ENCODE measurements at places on chromosomes 11 and 22. TPM values are rescaled to one million over a fixed set of nuclear protein-coding genes. Genes with fewer than 3 reads are reported as not detected.

RHOD gene
- 20.9 TPM for total RNA-seq

GRCh38 chr22:24185501-24186351 is 4.4 kb downstream of the SUSD2 start:
- DNase-seq: no peak

DNA sequence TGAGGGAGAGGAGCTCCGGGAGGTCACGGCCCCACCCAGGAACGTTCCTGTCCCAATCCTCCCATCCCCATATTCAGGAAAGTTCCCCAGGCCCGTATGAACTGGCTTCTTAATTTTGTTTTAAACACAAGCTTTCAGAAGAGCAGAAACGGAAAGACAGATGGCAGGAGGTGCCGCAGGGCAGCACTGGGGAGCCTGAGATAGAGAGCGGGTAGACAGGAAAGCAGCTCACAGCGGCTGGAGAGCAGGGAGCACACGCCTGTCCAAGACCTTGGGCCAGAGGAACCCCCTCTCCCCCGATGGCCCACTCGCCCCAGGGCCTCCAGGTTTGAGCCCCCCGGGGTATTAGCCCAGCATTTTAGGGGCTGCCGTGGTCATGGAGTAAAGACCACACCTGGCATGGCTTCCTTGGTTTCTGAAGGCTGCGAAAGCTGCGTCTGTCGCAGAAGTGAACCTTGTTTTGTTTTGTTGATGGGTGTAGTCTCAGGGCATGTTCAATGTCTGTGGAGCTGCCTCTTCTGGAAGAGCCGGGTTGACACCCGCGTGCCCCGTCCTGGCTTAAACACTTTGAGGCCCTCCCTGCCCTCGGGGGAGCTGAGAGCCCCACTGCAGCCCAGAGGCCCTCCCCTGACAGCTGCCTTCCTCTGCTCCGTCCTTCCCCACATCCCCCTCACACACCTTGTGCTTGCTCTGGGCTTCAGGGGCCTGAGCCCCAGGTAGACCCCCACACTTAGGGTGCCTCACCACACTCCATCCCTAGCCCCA is 17.9 kb upstream of the KCNQ1OT1 start:
- DNase-seq: no peak

DNA sequence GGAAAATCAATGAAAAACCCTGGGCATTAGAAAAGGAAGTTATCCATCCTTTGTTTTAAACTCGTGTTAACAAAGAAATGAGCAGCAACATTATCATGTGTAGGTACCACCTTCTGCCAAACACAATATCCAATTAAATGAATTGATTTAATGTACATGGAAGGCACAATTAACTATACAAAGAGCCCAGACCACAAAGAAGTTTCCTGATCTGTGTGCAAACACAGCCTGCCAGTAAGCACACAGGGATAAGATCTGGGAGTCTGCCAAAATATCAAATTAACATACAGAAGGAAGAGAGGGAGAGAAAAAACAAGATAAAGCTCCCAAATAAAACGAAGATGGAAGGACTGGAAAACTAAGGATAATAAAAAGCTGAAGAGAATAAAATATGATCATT is 54.1 kb upstream of the SLC25A1 start:
- no peak for DNase-seq

- DNase-seq: no peak
These were observed 1.6 kb upstream of the PLAAT4 start for GRCh38 chr11:63534895-63535461.

OMP gene
- 1.8 TPM for total RNA-seq

KCNJ1 gene
- 175 TPM for total RNA-seq

HIPK3 gene
- total RNA-seq: 162 TPM

DNA sequence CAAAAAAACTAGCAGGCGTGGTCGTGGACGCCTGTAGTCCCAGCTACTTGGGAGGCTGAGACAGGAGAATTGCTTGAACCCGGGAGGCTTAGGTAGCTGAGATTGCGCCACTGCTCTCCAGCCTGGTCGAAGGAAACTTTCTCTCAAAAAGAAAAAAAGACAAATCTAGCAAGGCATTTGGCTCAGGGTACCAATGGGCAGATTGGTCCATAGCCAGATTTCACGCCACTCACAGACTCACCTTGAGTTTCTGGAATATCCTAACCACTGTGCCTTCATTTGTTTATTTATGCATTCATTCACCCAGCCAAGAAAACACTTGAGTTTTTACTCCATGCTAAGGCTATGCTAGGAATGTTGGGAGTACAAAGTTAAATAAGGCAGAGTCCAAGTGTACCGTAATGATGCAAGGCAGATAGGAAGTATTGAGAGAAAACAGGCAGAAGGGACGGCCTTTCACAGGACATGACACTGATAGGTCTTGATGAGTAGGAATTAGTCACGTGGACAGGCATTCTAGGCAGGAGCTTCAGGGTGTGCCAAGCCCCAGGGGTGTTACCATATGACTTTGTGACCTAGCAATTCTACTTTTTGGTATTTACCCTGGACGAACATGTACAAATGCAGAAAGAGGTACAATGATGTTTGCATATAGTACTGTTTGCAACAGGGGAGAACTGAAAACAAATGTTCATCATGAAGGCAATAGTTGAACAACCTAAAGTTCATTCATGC is 3.0 kb upstream of the PACSIN3 start:
- DNase-seq: peak; percentile 74

GRCh38 chr11:12800032-12800671 is 125.9 kb downstream of the TEAD1 start:
- peak; percentile 84 for DNase-seq

DNA sequence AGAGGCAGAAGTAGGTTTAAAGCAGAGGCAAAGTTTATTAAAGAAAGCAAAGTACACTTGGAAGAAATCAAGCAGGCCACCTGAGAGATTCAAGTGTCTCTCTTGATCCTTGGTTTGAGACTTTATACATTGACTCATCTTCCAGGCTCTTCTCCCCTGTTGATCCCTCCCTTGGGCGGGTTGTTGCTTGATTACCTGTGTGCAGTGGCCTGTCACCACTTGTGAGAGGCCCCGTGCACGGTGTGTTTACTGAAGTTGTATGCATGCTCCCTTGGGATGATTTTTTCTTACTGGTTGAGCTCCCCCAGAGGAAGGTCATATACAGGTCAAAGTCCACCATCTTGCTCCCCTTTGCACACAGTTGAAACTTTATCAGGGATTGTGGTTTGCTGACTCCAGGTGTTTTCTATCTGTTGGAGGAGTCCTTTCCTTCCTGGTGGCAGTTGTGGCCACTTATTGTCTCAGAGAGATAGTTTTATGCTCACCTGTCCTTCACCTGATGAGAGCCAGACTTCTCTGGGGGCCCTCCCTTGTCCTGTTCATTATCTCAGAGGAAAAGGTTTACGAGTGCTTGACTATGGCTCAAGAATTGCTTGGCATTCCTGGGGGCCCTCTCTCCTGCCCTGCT is 16.3 kb upstream of the RBMXL2 start:
- DNase-seq: no peak

GRCh38 chr11:11263238-11264005 is 89.6 kb downstream of the CSNK2A3 start:
- DNase-seq: peak; percentile 62

GRM5 gene
- total RNA-seq: 0.63 TPM

DNA sequence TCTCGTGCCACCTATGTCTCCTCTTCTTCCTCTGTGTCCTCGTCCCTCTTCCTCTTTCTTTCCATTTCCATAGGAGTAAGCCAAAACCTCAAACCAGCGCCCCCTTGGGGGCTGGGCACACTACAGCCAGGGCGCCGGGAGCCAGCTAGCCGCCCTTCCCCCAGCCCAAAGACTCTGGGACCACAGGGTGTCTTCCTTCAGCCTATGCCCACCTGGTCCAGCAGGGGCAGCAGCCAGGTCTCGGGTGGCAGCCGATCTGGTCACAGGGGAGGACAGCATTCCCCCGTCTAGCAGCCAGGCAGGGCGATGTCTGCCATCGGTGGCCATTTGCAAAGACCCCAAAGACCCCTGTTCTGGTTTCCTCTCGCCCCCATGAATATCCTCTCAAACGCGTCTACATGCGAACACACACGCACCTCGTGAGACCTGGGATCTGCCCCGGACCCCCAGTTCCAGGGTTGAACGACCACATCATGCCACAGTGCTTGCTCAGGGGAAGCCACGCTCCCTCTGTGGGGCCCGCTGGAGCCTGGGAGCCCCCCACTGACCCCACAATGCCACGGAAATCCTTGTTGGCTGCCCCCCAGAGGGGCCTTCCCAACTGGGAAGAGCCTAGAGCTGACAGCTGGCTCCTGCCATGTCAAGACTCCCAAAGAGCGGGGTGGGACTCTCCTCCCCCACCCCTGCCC is 546.0 kb upstream of the CCDC179 start:
- DNase-seq: peak; percentile 58

GRCh38 chr11:99281331-99281730 is 260.6 kb downstream of the CNTN5 start:
- DNase-seq: no peak

OR2AG2 gene
- total RNA-seq: 0.19 TPM

DNA sequence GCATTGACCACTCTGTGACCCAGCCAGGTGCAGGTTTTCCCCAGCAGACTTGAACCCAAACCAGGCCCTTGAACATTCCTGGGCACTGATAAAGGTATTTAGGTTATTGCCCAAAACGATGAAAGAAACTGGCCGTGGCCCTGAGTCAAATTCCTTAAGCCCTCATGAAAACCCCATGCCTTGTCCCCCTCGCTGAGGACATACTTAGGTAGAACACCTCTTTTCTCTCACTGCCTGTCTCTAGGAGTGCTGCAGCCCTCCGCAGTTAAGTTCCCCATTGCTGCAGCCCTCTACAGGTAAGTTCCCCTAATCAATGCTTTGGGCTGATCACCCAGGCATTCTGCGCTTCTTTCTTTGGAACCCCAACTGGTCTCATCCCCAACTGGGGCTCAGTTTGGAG is 961.6 kb downstream of the TBC1D22A start:
- no peak for DNase-seq

- DNase-seq: no peak
These were observed 129.3 kb downstream of the FBXO7 start for GRCh38 chr22:32603651-32604540.

- no peak for DNase-seq
These were observed 15.9 kb upstream of the HYLS1 start for GRCh38 chr11:125871391-125872137.

DNA sequence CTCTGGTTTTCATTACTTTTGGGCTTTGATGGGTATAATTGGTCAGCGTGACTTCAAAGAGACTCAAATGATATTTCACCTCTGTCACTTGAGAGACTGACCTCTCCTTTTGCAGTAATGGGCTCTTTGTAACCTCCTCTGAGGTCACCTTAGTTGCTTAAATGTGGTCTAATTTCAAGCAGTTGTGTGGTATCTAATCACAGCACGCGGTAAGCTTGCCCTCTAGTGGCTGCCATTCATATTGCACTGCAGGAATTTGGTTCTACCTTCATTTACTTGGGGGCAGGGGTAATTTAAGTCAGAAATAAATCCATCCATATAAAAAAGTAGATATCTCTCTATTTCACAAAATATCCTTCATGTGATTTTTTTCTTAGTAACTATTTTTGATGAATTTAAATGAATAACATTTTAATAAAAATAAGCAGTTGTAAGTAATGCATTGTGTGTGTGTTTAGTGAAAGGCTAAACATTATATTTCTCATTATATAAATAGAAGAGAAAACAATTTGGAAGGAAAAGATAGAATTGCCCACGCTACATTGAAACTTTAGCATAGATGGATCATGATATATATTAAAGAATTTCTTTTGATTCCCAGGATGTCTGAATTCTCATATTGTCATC is 55.0 kb upstream of the ANO3 start:
- DNase-seq: no peak
